ENCODE measurements at places on chromosomes 1 and 21.

- no peak for DNase-seq
Measured at GRCh38 chr1:88175631-88176226, 508.3 kb upstream of the PKN2 start.

DNA sequence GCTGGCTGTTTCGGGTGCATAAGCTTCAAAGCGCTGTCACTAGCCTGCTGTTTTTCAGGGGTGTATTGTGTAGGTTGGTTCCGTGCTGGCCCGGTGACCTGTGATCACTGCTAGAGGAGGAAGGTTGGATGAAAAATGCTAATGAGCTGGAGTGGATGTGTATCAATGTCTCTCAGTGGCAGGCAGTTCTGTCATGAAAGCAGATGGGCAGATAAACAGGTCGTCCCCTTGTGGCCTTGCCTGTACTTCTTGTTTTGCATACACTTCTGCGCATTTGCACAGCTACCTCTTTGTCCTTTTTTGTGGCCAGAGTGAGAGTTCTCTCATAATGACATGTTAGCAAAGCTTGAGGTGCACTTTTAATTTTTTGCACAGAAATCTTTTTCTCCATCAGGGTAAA, 2.9 kb downstream of the SELENON start:
- no peak for DNase-seq

- DNase-seq, result no peak
Measured at GRCh38 chr1:20093940-20094391, 24.0 kb downstream of the PLA2G5 start.

- no peak for DNase-seq
Measured at GRCh38 chr1:974687-975328, 7.1 kb downstream of the PERM1 start.

DNA sequence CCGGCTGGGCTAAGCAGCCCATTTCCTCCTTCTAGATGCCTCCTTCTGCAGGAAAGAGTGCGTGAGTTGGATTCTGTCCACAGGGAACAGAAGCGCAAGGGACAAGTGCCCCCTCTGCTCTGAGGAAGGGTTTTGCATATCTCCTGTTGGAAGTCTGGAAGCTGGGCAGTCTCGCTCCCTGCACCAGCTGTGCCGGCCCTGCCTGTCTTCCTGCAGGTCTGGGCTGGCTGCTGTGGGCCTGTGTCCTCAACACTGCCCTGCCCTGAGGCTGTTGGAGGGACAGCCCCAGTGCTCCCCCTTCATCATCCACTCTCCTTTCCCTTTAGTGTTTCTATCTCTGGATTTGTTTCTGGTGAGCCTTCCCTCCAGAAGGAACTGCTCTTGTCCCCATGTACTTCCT, 21.8 kb downstream of the ADARB1 start:
- DNase-seq, result no peak

DNA sequence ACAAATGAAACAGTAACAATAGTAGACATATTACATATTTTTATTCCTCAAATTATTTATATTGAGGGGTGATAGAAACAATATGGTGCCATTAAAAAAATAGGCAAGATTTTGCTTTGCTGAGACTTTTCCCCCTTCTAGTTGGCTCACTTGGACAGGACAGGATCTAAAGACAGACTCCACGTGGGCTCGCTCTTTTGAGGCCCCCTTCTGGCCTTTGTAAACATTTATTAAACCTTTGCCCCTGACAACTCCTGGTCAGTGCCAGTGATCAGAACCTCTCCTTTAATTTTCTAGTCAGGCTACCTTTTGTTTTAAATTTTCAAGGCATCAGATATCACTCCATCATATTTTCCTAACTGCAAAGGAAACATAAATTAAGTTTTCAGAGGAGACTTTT, 49.7 kb upstream of the IFI44L start:
- DNase-seq, result no peak

GRCh38 chr21:16708101-16708835, 804.6 kb upstream of the CXADR start:
- no peak for DNase-seq

DNA sequence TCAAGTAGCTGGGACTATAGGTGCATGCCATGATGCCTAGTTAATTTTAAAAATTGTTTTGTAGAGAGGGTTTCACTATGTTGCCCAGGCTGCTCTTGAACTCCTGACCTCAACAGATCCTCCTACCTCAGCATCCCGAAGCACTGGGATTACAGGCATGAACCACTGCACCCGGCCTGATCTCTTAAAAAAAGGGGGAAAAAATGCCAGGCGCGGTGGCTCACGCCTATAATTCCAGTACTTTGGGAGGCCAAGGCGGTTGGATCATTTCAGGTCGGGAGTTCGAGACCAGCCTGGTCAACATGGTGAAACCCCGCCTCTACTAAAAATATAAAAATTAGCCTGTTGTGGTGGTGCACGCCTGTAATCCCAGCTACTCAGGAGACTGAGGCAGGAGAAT, 13.2 kb downstream of the AVPR1B start:
- DNase-seq, result no peak

DNA sequence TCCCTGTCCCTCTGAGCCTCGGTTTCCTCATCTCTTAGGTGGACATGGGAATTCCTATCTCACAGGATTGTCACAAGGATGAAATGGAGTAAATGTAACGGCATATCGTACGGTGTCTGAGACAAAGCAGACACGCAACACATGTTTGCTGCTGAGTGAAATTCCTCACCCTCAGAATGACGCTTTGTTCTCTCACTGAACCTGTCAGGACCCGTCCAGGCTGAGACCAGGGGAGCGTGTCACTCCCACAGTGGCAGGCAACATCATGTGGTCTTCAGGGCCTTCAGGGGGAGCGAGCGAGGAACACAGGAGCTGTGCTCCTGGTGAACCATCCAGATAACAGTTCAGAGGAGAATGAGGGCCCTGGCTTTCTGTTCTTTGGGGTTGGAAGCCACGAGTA, 74.2 kb downstream of the TOMM20 start:
- DNase-seq, result no peak

DNA sequence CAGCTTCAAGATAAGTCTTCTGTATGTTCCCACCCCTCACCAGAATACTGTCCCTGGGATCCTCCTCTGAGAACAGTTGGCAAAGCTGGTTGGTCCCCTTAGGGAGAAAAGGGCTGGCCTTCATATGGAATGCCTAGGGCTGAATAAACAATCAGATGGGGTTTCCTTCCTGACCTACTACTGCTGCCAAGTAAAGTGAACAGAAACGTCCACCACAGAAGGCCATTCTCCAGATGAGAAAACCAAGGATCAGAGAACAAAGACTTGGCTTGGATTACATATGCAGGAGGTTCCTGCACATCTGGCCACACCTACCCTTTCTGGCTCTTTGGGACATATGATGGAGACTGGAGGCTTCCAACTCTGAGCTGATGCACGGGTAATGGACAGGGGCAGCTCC, 194.5 kb downstream of the HIVEP3 start:
- DNase-seq, result no peak

GRCh38 chr21:26130249-26130881, 40.2 kb downstream of the APP start:
- DNase-seq, result no peak

DNA sequence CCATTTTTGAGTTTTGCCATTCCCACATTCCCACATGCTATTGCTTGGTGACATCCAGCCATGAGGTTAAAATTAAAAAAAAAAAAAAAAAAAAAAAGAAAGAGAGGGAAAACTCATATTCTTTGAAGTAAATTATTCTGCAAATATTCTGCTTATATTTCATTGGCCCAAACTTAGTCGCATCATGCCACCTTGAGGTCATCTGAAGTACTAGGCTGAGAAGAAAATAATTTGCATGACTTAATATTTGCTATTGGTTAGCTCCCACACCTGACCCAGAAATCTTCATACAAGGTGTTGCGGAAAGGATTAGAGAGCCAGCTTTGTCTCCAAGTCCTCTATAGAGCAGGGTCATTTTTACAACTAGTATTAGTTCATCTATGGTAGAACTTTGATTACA, 2206.0 kb downstream of the MRPL39 start:
- no peak for DNase-seq

Measured in stimulated activated CD8-positive, alpha-beta memory T cell treated with anti-CD3 and anti-CD28 coated beads, Interleukin-15, amount 100 ng/mL, for 1 hour (primary cell).